ENCODE measurements at places on chromosomes 6 and 20.

- DNase-seq: no peak
Measured at GRCh38 chr6:71228461-71229041, 60.1 kb upstream of the OGFRL1 start.

DNA sequence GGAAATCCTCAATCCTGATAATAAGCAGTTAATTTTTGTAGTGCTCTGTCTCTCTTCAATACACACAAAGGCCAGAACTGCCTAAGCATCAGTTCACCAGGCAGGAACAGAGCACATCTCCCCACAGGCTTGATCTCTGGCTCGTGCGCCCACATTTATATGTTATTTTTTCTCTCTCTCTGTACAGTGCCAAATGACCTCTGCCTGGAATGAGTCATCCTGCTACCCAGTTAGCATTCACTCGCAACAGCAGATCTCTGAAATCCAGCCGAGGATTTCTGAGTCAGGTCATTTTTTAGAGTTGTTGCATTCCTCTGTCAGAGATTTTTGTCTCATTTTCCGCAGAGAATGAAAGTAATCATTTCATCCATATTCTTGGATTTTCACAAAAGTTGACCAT is 107.1 kb downstream of the COL12A1 start:
- DNase-seq: no peak

GRCh38 chr6:72623808-72624207 is 1.9 kb downstream of the KCNQ5 start:
- DNase-seq: no peak

DNA sequence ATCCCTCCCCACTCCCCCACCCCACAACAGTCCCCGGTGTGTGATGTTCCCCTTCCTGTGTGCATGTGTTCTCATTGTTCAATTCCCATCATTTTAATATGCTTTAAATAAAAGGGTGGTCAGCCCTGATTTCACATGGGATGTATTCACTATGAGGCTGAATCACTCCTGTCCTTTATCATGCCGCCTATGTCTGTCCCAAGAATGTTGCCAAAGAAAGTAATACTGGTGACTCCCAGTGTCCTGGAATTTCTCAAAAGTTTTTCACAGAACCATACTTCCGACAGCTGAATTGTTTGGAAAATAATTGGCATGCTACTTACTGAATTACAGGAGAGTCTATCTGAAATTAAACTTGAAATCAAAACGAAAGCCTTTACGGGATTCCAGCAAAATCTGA is 217.7 kb downstream of the HAO1 start:
- no peak for DNase-seq

DNA sequence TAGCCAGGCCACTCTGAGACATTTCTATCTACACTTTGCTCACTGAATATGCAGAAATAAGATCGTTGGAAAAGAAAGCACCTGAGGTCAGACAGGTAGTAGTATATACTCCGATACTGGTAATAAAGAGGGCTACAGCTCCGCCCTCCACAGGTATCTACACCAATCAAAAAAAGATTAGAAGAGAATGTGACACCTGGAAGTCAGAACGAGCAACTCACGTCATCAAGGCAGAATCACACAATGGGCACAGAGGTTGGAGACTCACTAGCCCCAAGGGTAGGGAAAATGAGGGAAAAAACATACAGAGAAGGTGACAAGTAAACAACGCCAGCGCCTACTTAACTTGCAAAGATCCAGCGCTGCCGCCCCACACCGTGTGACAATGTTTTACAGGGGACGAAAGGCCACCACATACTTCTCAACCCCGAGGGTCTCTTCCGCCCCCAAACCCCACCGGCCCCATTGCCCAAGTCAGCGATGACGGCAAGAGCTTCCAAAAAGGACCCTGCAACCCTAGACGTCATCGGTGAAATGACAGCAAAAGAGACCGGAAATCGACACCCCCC is 653 bp downstream of the LMBRD1 start:
- peak; percentile 39 for DNase-seq

DNA sequence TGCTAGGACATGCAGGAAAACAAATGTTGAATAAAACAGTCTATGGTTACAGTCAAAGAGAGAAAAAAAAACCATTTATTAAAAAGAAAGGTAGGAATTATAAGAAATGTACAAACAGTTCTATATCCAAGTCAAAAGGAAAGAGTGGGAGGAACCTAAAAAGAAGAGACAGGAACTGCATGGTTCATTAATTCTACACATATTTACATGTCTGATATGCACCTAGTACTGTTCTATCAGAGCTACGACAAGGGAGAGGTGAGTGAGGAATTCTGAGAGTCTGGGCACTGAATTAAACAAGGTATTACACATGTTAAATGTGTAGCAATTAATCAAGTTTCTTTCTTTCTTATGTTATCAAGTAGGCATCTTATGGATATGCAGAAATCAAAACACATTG is 41.9 kb downstream of the SYCP2 start:
- DNase-seq: no peak

DNA sequence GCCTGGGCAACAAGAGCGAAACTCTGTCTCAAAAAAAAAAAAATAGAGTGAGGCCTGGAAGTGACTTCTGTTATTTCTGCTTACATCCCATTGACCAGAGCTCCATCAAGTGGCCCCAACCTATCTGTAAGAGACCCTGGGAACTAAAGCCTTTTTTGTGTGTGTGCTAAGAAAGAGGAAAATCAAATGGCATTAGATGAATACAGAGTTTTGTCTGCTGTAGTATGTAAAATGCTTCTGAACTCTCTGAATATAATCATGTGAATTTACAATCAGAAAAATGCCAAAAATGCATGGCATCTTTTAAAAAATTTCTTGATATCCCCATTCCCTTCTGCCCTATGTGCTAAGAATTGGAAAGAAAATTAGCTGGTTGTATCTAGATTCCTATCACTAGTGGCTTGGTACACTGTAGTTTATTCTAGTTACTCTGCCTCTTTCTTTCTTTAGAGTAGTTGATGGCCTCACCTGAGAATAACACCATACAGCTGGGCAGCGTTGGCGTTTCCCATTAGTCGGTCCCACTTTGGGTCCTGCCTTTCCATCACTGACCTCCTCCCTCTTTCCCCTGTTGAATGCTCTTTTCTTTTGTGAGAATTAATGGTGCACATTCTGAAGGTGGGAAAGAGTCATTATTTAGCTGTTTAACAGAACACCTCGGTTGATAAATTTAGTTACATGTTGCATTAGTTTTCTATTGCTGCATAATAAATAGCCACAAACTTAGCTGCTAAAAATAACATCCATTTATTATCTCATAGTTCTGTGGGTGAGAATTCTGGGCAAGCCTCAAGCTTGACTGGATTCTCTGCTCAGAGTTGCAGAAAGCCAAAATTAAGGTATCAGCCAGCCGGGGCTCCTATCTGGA is 38.2 kb downstream of the SAMD5 start:
- no peak for DNase-seq

- no peak for DNase-seq
Measured at GRCh38 chr6:109672839-109673238, 18.2 kb downstream of the AK9 start.

- DNase-seq: no peak
Measured at GRCh38 chr20:32523613-32524213, 61.4 kb downstream of the NOL4L start.

DNA sequence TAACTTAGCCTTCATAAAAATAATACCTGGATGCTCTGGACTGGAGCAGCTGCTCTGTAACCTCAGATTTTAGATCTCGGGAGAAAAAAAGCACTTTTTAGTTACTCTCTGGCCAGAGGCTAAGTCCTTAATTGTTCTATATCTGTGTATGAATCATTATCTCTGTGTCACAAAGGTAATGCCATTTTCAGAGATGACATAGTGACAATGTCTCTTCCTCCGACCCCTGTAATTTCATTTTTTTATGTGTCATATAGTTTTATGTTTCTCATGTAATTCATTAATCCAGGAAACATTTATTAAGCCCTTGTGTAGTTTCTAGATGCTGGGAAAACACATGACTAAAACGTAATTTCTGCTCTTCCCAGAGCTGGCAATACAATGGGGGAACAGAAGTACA is 55.6 kb downstream of the SENP6 start:
- DNase-seq: no peak

- no peak for DNase-seq
Measured at GRCh38 chr20:1437235-1437904, 29.3 kb downstream of the NSFL1C start.

DNA sequence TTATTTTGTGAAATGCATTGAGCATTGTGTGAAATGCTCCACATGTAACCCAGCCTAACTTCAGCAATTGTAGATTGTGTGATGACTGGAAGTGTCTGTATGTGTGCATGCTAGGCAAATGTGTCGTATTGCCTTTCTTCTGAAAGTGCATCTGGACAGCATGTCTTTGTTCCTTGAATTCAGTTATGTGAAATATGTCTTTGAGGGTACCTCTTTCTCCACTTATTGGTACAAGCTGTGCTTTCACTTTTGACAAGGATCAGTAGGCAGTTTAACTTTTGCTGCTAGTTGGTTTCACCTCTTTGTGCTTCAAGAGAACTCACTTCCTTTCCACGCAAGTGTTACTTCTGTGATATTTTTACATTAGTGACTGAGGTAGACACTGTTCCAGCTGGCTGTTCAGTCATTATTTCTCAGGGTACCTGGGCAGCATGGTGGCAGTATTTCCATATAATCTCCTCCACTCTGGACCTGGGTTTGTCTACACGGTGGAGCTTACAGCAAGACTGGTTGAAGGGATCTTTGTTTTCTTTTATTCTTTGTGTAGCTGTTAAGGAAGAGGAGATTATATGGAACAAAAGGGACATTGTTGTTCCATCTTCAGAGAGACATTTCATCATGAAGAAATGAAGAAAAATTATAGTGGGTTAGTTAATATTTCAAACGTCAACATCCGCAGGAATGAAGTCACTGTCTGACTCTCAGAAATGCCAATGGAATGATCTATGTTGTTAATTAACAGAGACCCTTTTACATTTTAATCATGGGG is 175.4 kb downstream of the UTRN start:
- DNase-seq: no peak

GRCh38 chr20:20018366-20018765 is 1.2 kb downstream of the NAA20 start:
- no peak for DNase-seq

- DNase-seq: no peak
Measured at GRCh38 chr6:144104898-144105487, 9.6 kb upstream of the SF3B5 start.

DNA sequence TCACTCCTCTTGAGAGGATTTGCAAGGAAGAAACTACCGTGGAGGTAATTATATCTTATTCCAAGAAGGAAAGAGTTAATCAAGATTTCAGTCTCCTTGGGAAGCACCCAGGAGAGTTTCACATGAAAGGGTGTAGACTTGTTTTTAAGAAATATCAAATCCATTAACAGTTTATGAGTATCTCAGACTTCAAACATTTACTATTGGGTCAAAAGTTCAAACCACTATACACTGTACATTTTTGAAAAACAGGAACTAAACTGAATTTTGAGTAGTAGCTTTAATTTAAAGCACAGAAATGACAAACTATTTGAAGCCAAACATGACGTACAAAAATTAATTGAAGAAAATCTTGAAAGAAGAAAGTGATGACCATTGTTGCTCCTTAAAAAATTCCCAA is 164.0 kb downstream of the FOXC1 start:
- no peak for DNase-seq

DNA sequence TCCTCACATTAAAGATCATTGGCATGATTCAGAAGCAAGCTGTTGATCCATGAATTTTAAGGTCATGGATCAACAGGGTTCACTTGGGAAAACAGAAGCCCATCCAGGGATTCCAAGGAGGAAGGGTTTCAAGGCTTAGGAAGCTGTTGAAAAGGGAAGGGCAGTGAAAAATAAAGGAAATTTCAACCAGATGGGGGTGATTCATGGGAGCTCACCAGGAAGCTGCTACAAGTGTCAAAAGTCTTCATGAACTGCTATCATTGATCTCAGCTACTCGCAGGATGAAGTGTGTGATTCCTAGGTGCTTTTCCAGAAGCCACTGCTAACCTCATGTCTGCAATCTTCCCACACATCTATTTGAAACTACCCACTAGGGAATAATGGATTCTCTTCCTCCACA is 26.2 kb downstream of the ADTRP start:
- DNase-seq: no peak

DNA sequence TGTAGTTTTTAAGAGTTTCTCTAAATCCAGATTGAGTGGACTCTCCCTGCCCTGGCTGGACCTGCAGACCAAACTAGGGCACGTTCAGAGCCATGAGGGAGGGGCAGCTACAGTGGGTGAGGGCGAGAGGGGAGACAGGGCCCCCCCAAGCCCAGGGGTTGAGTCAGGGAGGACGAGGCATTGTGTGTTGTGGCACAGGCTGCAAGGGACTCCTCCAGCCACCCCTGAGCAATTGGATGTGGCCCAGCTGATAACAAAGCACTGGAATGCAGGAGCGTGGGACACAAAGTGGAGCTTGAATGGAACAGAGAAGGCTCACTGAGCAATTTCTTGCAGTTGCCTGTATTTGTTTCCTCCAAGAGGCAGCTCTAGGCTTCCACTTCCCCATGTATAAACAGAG is 43.5 kb upstream of the MYL9 start:
- no peak for DNase-seq

- DNase-seq: no peak
Measured at GRCh38 chr6:144347448-144347759, 62.3 kb downstream of the UTRN start.

- no peak for DNase-seq
Measured at GRCh38 chr6:49933526-49933925, 30.4 kb downstream of the DEFB114 start.

DNA sequence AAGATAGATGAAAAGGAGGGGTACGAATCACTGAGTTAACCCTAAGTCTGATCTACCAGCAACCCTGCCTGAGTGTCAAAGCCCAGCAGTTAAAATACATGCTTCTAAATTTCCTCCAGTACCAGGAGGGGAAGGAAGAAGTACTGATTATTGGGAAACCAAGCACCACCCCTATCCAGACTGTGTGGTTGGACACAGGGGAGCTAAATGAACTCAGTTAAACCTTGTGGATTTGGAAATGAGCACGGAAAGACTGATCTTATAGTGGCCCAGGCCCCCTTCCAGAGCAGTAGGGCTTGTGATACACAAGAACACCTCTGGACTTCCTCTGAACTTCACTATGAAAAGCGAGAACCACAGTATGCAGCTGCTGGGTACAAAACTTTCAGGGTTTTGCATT is 585.6 kb downstream of the MAFB start:
- no peak for DNase-seq

DNA sequence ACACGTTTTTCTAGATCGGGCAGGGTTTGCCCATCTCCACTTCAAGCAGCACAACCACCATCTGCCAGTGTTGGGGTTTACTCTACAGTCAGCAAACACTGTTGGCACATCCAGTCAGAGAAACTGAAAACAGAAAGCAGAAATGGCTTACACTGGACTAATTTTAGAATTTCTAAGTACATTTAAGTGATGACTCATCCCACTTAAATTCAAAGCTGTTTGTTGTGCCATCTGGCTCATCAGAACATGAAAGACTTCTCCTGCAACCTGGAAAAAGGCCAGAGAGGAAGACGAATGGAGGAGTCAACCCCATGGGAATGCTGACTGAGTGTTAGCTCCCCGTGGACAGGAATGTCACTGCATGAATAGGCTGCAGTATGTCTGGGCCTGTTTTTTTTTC is 21.8 kb downstream of the FAM209B start:
- DNase-seq: peak; percentile 25

DNA sequence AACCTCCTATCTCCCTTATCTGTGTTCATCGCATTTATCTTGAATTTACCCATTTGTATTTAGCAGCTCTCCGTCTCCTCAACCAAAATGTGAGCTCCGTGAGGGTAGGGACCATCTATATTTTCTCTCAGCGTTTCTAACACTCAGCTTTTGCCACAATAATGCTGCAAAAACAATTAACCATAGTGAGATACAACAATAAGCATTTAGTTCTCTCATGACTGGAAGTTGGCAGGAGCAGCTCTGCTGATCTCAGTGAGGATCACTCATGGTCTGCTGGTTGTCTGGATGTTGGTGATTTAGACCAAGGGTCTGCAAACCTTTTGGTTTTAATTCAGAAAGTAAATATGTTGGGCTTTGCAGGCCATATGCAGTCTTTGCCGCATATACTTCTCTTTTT is 394.8 kb upstream of the RNF217 start:
- no peak for DNase-seq
